ENCODE measurements at places on chromosomes 1 and 21.
A peak's percentile ranks its signal among the peaks of the same experiment; 100 is the strongest.

GRCh38 chr1:30379684-30380624 is 343.4 kb downstream of the MATN1 start:
- peak; percentile 49 for DNase-seq

DNA sequence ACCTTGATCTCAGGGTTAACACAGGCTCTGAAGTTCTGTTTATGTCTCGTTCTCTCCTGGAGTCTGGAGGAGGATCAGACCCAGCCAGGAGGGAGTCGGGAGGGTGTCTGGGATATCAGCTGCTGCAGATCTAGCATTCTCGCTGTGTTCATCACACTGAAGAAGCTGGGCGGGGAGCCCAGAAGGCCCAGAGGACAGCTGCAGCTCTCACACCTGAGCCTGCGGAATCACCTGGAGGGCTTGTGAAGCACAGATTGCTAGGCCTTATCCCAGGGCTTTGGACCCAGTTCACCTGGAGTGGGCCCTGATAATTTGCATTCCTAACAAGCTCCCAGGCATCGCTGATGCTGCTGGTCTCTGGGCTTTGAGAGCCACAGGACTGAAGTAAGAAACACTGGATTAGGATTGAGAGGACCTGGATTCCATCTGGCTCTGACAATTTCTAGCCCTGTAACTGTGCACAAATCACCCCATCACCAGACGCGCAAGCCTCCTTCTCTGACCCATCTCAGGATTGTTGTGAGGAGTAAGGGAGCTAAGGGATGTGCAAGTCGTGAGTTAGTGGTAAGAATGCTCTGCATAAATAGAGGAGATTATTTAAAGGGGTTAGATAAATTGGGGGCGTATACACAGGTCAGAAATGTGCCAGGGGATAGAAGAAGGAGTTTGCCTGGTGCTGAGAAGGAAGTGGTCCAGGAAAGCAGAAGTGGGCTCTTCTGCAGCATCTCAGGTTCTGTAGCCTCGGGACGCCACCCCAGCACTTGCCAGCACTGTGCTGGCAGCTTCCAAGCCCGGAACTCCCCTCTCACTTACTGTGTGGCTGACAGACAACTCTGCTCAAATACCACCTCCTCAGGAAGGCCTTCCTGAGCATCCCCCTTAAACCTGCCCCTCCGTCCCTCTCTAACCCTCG is 19.1 kb downstream of the ABCA4 start:
- DNase-seq = no peak

DNA sequence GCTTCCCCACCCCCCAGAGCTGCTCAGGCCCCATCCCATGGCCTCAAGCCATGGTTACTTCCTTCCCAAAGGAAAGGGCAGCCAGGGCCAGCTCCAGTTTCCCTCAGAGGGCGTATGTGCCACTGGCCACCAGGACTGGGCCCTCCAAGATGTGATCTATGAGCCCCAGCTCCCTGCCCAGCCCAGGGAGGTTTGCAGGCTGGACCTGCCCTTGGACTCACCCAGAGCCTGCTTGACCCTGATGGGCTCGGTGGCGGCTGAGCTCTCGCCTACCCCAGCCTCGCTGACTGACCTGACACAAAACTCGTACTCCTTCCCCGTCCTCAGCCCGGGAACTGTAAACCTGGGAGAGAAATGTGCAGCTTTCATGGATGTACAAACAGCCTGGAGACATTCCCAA is 29.6 kb downstream of the MYOM3 start:
- DNase-seq = no peak

GRCh38 chr1:228114827-228115226 is 5.7 kb upstream of the MRPL55 start:
- peak; percentile 54 for DNase-seq

DNA sequence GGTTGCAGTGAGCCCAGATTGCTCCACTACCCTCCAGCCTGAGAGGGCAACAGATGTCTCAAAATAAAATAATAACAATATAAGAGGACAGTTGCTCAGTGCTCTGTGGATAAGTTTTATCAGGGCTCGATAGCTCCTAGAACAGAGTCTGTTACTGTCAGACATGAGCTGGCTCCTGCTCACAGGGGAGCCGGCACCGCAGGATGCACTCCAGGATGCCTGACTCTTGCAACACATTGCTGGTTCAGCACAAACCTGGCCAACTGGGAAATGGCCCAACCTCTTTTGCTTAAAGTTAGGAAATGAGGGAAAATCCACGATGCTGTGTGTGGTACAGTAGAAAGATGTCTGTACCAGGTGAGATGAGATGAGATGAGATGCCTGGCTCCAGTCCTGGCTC is 5.8 kb upstream of the CTSE start:
- no peak for DNase-seq

- peak; percentile 4 for DNase-seq
These were observed 26.2 kb upstream of the C1orf105 start for GRCh38 chr1:172394141-172394751.

- DNase-seq = no peak
These were observed 27.2 kb downstream of the TSEN15 start for GRCh38 chr1:184078564-184079249.

- DNase-seq = no peak
These were observed 3.5 kb upstream of the CLEC20A start for GRCh38 chr1:178500091-178500770.

GRCh38 chr1:57512386-57512785 is 88.5 kb upstream of the DAB1 start:
- DNase-seq = no peak

GRCh38 chr1:154353460-154353904 is 28.2 kb downstream of the ATP8B2 start:
- peak; percentile 65 for DNase-seq

GRCh38 chr1:63690966-63691700 is 82.7 kb upstream of the ROR1 start:
- no peak for DNase-seq

DNA sequence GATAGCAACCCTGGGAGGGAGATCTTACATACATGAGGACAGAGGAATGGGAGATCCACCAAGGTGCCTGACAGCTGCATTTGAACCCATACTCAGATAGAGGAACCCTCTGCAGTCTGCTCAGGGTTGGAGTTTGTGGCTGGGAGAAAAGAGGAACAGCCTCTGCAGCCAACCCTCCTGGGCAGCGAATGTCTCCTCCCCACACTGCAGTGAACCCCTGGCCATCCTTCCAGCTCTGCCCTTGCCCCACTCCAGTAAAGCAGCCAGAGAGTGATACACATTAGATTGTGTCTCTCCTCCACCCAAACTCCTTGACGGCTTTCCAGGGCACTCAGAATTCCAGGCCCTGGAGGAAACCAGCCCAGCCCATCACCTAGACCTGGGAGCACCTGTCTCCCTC is 137.7 kb downstream of the RUNX1 start:
- no peak for DNase-seq

DNA sequence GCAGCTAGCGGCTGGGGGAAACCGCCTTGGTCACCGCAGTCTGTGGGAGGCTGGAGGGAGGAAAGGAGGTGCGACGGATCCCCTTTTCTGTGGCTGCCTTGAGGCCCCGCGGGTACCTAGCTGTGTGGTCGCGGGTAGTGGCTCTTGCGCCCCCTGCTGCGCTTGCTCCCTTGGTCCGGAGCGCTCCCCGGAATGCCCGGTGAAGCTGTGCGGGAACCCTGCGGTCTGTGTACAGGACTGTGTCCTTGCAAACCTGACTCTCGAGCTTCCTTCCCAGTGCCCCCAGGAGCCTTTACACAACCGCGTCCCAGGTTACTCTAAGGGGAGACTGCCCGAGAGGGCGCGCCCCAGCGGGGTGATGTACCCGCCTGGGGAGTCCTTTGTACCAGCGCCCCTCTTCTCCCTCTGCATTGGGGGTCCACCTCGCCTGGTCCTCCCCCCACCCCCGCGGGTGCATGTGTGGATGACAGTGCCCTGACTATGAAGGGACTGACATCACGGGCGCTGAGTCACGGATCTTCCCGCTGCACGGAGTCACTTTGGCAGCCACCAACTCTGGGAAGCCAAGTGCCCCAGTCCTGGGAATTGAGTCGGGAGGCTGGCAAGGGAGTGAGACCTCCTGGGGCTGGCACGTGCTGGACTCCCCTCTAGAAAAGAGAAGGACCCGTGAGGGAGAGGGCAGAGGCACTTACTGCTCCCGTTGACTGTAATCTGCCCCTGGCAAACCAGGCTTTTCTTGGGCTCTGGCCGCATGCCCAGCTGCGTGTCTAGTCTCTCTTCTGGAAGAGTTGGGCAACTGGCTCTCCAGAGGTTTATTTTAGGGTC is 816 bp downstream of the IL6R start:
- DNase-seq = peak; percentile 44

DNA sequence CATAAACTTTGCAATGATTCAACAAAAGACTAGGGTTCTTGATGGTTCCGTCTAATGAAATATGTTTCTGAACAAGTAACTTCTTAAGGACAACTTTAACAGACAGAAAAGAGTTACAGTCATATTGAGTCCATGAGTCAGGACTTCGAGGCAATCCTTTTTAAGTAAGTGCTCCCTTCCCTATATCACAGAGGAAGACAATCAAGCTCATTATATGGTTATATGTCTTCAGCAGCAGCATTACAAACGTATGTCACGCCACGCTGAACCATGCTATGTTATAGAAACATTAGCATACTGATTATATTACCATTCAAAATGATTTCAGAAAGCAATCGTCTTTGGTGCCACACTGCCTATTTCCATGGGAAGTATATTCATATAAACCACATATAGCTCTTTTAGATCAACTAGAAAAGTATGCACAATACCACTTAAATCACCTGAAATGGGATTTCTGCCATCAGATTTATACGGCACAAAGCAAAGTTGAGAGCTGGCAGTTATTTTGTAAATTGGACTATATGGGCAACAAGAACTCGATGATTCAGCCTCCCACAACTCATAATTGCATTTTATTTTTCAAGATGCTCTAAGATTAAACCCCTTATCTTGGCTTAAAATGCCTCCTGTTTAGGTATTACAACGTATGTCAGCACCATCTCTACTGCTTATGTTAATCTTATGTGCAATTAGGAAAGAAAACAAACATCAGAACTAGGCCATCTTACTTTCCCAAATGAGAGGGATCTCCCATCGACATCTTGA is 111.3 kb upstream of the SAMSN1 start:
- no peak for DNase-seq

DNA sequence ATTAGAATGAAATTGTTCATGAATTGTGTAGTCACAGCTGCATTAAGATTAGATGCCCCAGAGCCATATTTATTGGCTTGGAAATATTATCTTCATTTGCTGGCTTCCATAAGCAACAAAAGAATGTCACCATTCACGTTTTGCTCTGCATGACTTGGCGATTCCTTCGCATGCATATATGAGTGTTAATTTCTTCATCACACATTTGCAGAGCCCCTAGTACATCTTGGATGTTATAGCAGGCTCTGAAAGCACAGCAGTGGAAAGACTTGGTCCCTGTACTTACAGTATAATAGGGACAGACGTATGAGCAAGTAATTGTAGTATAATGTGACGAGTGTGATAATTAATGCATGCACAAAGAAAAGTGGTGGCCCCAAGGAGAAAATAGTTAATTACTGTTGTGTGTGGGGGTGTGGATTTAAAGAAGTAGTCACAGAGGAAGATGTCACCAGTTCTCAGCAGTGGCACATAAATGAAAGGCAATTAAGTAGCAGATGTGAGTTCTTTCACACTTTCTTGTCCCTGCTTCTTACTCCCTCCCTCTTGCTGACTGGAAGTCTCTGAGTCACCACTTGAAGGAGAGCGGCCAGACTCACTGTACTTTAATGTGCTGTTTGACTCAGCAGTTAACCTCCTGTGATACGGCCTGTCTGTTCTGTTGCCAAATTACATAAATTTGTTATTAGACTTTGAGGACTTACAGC is 21.0 kb downstream of the S100A10 start:
- no peak for DNase-seq

- DNase-seq = no peak
These were observed 2.4 kb downstream of the SELE start for GRCh38 chr1:169731446-169731845.

DNA sequence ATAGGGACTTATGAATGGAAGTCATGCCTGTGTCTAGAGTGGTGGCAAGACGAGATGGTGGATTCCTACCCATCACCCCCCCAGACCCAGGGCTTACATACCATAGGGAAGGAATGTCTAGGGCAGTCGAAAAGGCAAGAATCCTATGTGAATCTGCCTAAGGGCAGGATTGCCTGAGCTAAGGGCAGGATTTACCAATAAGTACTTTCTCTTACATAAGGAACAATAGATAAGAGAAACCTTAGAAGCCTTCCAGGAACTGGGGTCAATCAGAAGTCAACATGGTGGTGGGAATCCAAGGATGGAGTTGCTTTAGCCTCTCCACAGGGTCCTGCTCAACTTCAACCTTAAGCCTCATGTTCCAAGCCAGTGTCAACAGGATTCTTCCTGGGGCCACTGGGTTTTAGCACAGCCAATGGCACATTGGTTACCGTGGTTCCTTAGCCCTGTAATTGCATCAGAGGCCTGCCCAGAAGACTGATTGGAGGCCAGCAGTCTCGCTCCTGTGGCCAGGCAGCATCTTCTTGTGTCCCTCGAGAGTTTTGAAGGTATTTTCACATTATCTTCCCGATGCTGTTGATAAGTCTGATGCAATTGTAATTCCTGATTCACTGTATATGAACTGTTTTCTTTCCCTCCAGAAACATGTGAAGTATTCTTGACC is 20.7 kb downstream of the BACE2 start:
- DNase-seq = no peak

DNA sequence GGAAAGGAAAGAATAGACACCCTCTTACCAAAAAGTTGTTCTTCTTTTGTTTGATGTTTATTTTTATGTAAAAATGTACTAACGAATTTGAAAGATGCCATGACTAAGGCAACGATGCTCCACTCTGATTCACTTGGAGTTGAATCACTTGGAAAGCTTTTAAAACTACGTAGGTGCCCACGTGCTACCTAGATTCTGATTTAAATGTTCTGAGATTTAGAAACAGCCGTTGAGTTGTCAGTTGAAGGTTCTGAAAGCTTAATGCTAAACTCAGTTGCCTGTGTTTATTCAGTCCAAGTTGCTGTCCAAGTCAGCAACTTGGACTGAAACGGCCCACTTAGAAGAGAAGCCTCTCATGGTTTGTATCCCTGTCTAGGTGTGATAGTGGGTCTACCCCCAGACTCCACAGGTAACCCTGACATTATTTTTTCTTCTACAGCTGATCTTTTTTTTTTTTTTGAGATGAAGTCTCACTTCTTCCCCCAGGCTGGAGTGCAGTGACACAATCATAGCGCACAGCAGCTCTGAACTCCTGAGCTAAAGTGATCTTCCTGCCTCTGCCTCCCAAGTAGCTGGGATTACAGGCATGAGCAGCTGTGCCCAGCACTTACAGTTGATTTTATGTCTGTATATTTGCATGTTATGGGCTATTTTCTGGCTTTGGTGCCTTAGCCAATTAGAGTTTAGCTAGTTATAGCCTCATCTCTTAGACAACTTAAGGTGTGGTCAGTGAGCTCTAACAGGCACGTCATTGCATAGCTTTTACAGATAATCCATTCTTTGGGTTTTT is 1.4 kb upstream of the VAMP4 start:
- DNase-seq = no peak

GRCh38 chr1:14672005-14672404 is 73.5 kb downstream of the KAZN start:
- DNase-seq = no peak

DNA sequence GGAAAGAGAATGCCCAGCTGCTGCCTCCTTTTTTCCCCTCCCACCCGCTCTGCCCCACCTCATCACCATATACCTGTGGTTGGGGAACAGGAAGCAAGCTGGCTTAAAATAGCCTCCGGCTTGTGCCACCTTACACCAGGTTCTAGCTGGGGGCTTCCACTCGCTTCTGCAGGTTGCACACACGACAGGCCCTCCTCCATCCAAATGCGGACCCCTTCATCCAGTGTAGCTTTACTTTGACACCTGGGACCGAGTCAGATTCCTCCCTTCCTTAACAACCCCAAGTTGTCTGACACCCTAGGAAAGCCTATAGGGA is 14.6 kb downstream of the BLACAT1 start:
- no peak for DNase-seq

GRCh38 chr1:28313702-28314546 is 14.9 kb upstream of the MED18 start:
- peak; percentile 85 for DNase-seq

- no peak for DNase-seq
These were observed 166.7 kb downstream of the SIPA1L2 start for GRCh38 chr1:232463225-232463624.
